ENCODE measurements at places on chromosomes 7 and 10. TPM values are rescaled to one million over a fixed set of nuclear protein-coding genes. Genes with fewer than 3 reads are reported as not detected.

Gene TMEM236
- total RNA-seq = 0.20 TPM

- H3K4me3 ChIP-seq = no peak overlapping the region
- H3K4me1 ChIP-seq = no peaks in the 10 kb centered on the region
- no peak for DNase-seq
- no peaks in the 10 kb centered on the region for H3K27me3 ChIP-seq
- no peak overlapping the region for H3K27ac ChIP-seq
These were observed 392.8 kb downstream of the DNAJB6 start for GRCh38 chr7:157729566-157729965.

Gene CCL24
- not detected for total RNA-seq

GRCh38 chr10:46077731-46078413 lies 31.8 kb upstream of the MSMB start:
- H3K27me3 ChIP-seq = no peaks in the 10 kb centered on the region
- H3K36me3 ChIP-seq = no peaks in the 10 kb centered on the region
- no peak overlapping the region for H3K4me3 ChIP-seq
- DNase-seq = no peak

Gene CDNF
- 1.5 TPM for total RNA-seq

All from ovary (tissue), 10 donors.